ENCODE measurements at places on chromosomes 6 and 20.

DNA sequence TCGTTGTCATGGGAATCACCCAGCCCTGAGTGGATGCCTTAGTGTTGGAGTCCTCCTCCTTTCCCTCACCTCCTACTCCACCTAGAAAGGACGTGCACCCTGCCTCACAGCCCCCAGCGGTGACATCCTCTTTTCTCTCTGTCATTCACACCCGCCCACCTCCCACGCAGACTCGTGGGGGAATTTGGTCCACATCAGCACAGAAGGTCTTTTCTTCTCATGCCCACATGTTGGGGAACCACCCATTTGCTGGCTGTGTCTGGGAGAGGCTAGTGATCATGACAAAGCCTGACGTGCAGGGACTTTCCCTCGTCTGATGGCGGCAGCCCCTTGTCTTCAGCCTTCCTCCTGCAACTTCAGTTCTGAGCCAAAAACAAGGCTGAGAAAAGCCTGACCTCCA is 96.0 kb upstream of the CNKSR3 start:
- peak; percentile 90 for DNase-seq

DNA sequence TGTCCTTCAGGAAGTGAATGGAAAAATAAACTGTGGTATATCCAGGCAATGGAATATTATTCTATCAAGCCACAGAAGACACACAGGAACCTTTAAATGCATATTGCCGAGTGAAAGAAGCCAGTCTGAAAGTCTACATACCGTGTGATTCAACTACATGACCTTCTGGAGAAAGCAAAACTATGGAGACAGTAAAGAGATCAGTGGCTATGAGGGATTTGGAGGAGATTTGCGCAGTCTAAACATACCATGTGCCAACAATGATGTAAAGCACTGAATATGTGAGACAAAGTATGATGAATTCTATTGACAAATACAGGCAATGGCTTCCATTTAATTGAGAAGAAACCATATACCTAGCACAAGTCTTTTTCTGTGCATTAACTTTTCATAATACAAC is 518.3 kb upstream of the ZNF337 start:
- DNase-seq = no peak

GRCh38 chr20:54194724-54195438 is 13.0 kb upstream of the PFDN4 start:
- DNase-seq = no peak

DNA sequence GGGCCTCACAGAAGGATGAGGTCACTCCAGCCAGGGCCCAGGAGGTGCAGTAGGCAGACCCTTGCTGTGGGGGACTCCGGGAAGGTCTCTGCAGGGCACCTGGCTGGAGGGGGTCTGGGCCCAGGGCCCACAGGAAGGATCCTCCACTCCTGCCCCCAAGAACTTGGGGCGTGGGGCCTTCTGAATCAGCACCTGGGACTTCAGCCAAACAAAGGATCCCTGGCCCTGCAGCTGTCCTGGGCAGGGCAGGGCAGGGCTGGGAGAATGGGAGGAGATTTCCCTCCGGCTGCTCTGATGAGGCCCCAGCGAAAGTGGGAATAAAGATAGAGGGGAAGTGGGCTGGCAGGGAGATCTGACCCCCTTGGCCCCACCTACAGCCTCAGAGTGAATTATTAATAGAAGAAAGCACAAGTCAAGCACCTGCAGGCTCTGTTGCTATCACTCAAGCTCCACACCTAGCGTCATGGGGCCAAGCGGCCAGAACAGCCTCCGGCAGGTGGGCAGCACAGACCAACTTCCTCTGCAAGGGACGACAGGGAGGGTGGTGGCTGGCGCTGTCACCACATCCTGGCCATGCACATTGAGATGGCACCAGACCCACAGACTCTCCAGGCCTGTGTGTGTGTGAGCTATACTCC is 61.6 kb upstream of the MRPS10 start:
- DNase-seq = no peak

- no peak for DNase-seq
These were observed 2.5 kb downstream of the UNC93A start for GRCh38 chr6:167293590-167294091.

DNA sequence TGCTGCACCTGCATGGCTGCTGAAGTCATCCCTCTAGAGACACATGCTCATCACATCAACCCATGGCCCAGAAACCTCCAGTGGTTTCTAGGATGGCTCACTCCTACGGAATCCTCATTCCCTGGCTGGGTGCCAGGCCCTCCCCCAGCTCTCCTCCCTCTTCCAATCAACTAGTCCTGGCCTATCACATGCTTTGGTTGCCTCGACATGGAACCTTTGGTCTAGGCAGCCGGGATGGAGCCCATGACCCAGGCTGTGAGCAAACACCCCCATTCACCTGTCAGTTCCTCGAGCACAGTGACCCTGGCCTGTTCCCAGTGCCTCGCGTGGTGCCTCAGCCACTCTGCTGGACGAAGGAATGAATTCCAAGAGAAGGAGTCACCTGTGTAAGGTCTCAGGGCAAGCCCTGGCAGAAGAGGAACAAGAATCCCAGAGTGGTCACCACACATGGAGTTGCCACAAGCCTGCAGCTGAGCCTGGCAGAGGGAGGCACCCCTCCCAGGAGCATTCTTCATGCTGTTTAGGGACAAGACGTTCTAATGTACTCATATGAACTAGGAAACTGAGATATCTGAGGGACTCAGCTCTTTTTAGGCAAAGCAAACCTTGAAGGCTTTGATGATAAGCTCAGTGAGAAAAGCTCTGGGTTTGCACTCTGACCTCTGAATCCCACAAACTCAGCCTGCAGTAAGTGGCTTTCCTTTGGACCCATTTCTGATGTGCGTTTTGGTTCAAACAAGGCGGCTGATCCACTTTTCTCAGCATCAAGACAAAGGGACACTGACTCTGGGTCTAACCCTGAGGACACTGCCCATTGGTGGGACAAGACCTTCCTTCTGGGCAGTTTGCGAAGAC is 40.2 kb downstream of the PPP1R3G start:
- DNase-seq = no peak

- DNase-seq = no peak
These were observed 23.7 kb upstream of the PPP1R14C start for GRCh38 chr6:150119173-150119572.

DNA sequence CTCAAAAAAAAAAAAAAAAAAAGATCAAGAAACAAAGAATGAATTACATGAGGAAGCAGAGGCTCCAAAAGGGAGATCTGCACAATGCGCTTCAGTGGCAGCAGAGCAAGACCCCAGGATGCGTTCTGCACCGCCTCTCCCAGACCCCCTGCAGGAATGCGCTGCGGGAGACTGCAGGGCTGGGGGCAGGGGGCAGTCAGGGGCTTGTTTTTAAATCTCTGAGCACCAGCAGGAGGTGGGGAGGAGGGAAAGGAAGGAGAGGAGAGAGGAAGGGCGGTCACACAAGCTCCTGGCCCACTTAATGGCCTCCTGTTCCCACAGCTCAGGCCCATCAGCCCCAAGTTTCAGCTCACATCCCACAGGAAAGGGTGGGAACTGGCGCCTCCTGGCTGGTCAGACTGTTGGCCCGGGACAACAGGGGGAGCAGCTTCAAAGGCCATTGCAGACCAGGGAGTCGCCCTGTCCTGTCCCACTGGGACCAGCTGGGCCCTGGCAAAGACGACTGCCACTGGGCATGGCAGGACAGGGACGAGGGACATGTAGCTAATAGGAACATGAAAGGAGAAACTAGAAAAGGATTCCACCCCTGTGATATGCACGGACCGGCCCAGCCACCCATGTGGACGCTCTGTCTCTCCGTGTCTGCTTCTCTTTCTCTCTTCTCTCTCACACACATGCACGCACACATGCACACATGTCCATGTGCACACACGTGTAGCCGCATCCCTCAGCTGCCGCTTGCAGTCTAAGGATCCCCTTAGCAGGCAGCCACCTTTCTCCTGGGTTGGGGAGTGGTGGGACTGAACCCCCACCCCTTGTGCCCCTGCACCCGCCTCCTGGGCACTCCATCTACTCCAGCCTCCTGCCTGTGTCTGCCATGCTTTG is 34.7 kb downstream of the TFEB start:
- no peak for DNase-seq
